ENCODE measurements at places on chromosomes 7 and 10.
A peak's percentile ranks its signal among the peaks of the same experiment; 100 is the strongest.

DNA sequence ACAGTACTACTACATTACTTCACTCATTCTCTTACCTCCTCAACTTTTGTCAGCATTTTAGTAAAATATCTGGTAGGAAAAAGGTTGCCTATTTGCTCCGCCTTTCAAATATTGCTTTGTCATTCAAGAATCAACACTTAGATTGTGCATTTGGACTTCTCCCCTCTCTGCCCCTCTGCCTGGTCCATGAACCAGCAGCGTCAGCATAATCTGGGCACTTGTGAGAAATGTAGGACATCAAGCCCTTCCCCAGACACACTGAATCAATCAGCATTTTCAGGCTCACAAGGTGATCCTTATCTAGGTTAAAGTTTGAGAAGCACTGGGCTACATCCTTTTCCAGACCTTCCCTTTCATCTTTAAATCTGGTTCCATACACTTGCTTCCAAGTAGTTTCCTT, 16.3 kb downstream of the SLC13A1 start:
- DNase-seq: no peak

DNA sequence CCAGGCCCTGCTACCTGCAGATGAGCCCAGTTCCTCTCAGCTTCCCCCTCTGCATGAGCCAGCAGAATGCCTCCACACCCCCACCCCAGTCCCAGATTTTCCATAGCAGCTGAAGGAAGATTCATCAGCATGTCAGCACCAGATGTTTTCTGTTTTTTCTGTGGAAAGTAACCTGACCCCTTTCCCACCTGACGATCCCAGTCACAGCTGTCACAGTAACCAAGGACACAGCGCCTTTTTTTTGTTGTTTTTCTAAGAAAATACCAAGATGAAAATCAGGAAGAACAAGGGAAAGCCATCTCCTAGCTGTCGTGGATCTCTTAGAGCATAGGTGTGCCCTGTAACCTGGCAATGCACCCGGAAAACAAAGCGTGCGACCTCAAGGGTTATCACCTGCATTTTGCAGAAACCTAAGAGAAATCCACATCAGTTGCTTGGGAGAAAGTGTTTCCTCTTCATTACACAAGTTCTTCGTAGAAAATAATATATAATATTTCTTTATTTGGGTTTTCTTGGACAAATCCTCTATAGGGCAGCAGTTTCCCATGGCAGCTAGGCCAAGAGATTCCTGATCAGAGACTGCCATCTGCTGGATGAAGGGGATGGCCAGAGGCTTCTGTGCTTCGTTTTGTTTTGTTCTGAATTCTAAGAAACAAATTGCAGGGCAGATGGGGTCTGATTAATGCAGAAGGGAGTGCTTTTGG, 401.9 kb downstream of the TNS3 start:
- peak; percentile 80 for DNase-seq

DNA sequence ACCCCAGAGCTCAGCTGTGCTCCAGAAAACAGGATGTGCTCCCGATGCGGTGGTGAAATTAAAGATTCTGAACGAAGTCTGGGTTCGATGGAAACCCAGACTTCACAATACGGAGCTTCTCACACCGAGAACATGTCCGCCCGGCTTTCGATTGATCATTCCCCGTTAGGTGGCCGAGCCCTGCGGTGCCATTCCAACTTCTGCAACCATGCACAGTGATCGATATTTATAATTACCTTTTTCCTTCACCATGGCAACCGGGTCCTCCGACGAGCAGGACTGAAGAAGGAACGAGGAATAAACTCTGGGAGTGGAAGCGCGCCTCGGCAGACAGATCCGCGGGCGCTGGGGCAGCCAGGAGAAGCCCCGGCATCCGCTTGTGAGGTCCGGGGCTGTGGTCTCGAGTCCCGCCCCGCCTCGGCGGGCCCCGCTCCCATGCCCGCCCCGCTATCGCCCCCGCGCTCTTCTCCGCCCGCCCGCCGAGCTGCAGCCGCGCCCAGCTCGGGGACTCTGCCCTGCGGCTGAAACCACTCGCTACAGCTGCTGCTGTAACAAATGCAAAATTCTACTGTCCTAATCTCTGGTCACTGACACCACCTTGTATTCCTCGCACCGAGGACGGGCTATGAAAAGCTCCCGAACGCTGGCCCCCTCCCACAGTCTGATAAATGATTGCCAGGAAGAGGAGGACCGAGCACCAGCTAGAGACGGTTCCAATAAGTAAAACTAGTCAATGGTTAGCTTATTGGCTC, 26.2 kb downstream of the ABLIM1 start:
- DNase-seq: peak; percentile 13

DNA sequence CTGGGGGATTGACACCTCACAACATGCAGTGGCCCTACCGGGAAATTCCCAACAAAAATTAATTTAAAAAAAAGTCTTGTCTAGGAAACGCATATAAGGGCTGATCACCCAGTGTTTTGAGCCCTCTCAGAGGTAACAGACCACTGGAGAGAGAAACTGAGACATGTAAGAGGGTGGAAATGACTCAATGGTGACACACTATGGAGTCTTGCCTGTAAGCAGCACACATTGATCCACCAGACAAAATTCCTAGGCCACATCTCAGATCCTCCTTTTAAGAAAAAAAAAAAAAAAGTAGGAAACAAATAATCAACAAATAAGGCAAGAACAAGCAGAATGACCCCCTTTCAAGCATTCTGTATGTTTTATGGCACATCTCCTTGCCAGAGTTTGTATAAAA, 296.2 kb downstream of the MAGI2 start:
- DNase-seq: no peak

DNA sequence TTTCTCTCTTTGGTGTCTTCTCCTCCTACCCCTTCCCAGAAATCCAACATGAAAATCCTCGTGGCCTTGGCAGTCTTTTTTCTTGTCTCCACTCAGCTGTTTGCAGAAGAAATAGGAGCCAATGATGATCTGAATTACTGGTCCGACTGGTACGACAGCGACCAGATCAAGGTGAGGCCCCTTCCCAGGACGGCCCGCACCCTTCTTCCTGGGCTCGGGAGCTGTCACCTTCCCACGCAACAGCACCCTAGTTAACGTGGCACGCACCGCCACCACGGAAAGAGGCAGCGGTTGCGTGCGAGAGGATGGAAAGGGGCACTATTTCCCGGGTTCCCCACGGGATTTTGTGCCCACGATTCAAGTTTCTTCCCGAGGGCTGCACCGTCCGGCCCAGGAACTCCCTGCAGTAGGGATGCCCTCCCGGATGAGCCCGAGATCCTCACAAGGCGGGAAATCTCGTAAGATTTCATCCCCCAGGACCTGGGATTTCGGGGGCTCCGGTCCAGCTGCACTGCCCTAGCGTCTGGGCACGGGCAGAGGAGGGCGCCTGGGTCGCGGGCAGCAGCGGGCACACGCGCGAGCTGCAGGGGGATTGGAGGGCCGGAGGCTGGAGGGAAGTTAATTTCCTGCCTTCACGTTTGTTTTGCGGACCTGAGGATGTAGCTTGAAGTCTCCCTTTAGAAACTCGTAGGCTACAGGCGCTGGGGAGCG, 834 bp downstream of the TAC1 start:
- DNase-seq: peak; percentile 1

GRCh38 chr7:81449105-81449504, 320.7 kb downstream of the HGF start:
- DNase-seq: no peak

DNA sequence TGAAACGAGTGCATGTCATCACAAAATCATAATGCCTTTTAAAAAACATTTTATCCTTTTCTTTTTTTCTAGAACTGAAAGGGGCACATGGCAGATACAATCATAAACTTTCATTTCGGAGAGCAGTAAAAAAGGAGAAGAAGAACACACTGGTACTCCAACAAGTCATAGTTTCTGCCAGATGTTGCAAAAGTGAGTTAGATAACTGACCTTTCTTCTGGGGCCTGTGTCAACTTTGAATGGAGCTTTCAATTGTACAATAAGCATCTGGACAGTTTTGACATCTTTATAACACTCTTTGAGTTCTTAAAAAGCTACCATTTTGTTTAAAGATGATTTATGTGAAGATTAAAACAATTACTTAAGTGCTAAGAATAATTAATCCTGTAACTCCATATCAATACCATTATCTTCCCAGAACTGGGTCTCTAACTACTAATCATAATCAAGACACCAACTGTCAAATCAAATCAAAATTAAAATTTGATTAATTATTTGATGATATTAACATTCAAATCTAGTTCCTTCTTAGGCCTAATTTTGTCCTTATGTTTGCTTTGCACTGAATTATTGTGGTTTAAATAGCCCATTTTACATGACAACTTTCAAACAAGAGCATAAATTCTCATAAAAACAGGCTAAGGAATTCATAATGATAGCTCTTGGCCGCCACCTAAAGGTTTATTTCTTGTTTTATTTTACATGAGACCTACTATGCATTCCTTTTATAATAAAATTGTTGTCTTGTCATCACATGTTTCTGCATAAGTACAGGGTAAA, 19.5 kb upstream of the ITGB8 start:
- DNase-seq: peak; percentile 22

GRCh38 chr7:141930211-141930610, 14.0 kb downstream of the OR9A4 start:
- no peak for DNase-seq

DNA sequence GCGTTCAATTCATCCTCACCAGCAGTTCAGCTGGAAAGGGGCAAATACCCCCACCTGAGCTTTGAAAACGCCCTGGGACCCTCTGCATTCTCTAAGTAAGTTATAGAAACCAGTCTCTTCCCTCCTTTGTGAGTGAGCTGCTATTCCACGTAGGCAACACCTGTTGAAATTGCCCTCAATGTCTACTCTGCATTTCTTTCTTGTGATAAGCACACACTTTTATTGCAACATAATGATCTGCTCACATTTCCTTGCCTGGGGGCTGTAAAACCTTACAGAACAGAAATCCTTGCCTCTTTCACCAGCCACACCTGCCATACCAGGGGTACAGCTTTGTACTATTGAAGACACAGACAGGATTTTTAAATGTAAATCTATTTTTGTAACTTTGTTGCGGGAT, 155.8 kb upstream of the LANCL2 start:
- no peak for DNase-seq

GRCh38 chr7:47813620-47814260, 134.5 kb downstream of the PKD1L1 start:
- no peak for DNase-seq

GRCh38 chr7:155282671-155283070, 15.0 kb upstream of the INSIG1 start:
- DNase-seq: no peak

DNA sequence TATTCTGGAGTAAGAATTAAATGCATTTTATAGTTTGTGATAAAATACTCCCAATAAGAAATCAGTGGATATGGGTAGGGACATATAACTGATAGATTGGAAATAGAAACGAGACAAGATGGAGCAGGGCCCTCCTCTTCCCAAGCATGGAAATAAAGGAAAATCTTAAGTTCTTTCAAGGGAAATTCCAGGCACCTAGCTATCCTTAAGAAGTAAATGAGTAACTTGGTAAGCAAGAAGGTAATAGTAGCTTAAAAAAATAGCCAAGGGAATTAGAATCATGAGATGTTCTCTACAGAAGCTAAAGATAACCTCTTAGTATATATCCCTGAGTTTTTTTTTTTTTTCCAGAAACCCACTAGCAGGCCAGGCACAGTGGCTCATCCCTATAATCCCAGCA, 105.5 kb upstream of the FAM3C start:
- no peak for DNase-seq

- DNase-seq: no peak
Observed at GRCh38 chr7:132840199-132840598, 241.7 kb downstream of the CHCHD3 start.

GRCh38 chr10:43314626-43315495, 48.0 kb upstream of the RASGEF1A start:
- DNase-seq: no peak

DNA sequence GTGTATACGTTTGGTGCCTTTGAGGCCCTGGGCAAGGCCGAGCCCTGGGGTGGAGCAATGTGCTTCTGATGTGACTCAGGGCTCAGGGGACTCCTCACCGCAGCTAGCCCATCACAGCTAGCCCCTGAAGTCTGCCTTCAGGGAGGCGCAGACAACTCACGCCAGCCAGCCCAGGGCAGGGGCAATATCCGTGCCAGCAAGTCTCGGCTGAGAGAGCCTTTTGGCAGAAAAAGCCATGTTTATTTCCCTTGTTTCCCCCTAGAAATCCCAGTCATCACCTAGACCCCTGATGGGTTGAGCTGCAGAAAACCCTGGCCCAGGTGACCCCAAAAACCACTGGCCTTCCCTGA, 90.4 kb downstream of the CHST15 start:
- DNase-seq: no peak

GRCh38 chr7:26267601-26268166, 24.0 kb upstream of the SNX10 start:
- no peak for DNase-seq

DNA sequence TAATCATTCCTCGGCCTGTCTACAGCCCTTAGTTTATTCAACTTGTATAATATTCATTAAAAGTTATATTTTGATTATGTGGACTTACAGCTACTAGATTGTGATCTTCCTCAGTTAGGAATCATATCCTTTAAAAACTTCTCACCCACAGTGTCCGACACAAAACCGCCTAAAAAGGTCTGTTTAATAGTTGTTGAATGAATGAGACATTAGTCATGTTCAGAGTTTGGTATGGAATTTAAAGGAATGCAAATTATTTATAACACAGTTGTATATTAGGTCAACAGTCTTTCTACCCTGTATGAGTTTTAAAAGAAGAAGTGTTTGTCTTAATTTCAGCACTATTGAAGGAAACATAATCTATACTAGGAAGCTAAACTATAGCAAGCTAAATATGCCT, 390.0 kb downstream of the ARL4A start:
- peak; percentile 46 for DNase-seq

- peak; percentile 97 for DNase-seq
Observed at GRCh38 chr10:3754727-3755439, 30.1 kb downstream of the KLF6 start.

DNA sequence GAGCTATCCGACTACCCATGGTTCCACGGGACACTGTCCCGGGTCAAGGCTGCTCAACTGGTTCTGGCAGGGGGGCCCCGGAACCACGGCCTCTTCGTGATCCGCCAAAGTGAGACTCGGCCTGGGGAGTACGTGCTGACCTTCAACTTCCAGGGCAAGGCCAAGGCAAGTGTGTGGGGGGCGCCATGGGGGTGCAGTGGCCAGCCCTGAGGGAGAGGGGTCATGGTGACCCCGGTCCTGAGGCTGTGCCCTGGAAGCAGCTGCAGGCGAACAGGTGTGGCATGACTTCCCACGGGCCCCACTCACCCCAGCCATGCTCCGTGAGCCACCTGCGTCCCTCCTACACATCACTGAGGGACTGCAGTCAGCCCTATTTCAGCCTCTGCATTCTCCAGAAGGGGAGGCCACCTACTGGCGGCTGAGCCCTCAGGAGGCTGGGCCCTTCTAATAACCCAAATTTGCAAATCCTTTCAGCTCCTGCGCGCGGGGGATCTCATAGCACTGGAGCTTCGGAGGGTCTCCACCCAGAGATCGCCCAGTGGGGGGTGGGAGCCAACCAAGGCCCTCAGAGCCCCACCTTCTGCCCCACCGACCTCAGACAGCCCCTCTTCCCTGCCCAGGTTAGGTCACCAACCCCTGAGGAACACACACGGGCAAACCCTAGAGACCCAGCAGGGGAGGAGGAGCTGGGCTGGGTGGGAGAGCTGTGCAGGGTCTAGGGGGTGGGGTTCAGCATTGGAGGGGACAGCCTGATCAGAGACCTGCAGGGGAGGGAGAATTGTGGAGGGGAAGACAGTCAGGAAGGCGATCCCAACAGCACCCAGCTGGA, 30.8 kb downstream of the SH2B2 start:
- DNase-seq: no peak

All from cardiac muscle cell (in vitro differentiated cells and primary cell).